ENCODE measurements at places on chromosomes 1 and 21. TPM values are rescaled to one million over a fixed set of nuclear protein-coding genes. Genes with fewer than 3 reads are reported as not detected.

HRNR gene
- not detected for total RNA-seq

- no peaks in the 10 kb centered on the region for H3K27me3 ChIP-seq
- no peak overlapping the region for H3K27ac ChIP-seq
- no peak overlapping the region for H3K4me3 ChIP-seq
- no peaks in the 10 kb centered on the region for H3K36me3 ChIP-seq
These were observed 86.1 kb upstream of the BMP8A start for GRCh38 chr1:39405358-39405757.

WNT4 gene
- not detected for total RNA-seq

DNA sequence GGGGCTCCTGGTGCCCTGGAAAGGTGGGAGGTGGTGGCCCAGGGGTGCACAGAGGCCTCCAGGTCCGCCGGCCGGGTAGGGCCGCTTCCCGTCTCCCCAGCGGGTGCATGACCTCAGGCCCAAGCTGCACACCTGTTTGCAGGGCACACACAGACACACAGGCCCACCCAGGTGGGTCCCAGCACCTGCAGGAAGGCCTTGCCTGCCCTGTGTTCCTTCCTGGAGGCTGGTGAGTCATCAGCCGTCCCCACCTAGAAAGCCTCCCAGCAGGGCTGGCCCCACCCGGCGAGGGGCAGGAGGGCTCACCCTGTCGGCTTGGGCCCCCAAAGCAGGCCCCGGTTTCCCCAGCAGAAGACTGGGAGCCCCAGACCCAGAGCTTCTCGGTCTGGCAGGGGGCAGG is 23.6 kb upstream of the TTLL10 start:
- no peak for DNase-seq
- no peaks in the 10 kb centered on the region for H3K27me3 ChIP-seq
- no peaks in the 10 kb centered on the region for H3K4me1 ChIP-seq

LORICRIN gene
- total RNA-seq = not detected

Data from CD8-positive, alpha-beta memory T cell (primary cell).